Stimulated activated CD8-positive, alpha-beta memory T cell treated with anti-CD3 and anti-CD28 coated beads, Interleukin-4, amount 100 ng/mL, for 1 hour (primary cell): ENCODE measurements at places on chromosomes 7 and 10.

- DNase-seq = no peak
These were observed 10.8 kb upstream of the LIPA start for GRCh38 chr10:89262086-89263051.

GRCh38 chr10:17637869-17638268, 6.1 kb upstream of the STAM start:
- DNase-seq = no peak

DNA sequence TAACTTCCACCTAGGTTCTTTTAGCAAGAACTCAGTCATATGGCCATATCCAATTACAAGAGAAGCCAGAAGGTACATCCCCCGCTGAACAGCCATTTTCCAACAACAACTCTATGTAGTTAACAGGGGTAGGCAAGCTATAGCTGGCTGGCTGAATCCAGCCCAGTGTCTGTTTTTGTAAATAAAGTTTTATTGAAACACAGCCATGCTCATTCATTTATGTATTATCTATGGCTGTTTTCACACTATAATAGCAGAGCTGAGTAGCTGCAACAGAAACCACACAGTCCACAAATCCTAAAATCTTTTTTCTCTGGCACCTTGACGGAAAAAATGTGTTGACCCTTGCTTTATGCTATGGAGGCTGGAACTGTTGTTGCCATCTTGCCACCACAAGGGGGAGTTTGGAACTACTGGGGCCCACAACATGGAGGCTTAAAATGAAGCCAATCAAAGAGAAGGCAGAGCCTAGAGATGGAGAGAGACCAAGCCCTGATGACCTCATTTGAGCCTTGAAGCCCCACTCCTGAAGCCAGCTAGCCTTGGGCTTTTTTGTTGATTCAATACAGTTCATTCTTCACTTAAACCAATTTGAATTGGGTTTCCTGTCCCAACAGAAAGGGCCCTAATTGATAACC, 33.3 kb upstream of the XPNPEP1 start:
- no peak for DNase-seq

DNA sequence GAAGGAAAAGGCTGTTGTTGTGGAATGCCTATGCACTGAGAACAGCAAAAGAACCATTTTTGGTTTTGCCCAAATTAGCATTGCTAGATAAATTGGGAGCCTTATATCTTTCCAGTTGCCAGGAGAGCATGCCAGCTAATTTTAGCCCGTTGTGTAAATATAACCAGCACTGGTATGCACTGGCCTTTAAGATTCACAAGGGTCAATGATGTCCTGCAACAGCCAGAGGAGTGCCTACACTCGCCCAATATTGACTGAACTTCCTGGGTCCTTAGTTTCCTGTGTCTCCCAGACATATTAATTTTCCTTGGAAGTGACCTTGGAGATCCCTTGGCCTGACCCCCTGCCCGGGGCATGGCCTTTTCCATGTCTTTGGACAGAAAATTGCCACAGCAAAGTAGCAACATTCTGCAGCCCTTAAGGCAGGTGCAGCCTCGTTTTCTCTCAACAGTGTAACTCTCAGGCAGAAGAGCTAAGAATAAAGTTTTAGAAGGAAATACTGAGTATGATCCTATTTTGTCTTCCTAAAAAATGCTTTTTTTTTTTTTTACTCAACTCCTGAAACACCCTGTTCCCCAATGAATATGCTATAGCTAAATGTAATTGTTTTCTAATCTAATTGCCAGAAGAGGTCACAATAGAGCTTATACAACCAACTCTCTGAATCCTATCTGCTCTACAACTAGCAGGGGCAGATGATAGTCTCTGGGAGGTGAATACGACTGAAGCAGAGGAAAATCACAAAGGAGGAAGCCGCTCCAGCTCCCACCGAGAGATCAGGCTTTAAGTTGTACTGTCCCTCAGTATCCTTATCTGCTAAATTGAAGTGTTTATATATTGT, 131.9 kb upstream of the PCGF5 start:
- DNase-seq = no peak

DNA sequence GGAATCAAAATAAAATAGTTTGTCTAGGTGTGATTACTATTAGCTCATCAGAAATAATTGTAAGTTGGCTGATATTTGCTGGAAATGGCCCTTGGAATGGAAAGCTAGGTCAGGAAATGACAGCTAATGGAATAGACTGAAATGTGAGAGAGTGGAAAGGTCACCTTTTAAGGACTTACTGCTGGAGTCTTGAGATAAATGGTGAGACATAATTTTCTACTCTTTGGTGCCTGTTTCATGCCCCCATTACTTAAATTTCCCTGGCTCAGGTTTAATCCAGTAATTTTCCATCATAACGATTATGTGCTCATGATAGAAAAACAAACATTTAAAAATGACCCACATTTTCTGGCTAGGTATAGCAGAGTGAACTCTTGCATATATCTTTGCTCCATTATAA, 123.6 kb downstream of the ADAM22 start:
- DNase-seq = no peak
